ENCODE measurements at places on chromosomes 2 and 18.

GRCh38 chr18:31204166-31204565 is 41.5 kb upstream of the DSC1 start:
- H3K4me1 ChIP-seq = no peaks in the 10 kb centered on the region
- H3K27me3 ChIP-seq = no peaks in the 10 kb centered on the region
- DNase-seq = no peak
- no peaks in the 10 kb centered on the region for H3K36me3 ChIP-seq
- H3K27ac ChIP-seq = no peak overlapping the region
- no peak overlapping the region for H3K4me3 ChIP-seq

- H3K27me3 ChIP-seq = no peaks in the 10 kb centered on the region
- no peak overlapping the region for H3K4me3 ChIP-seq
- H3K36me3 ChIP-seq = no peaks in the 10 kb centered on the region
- DNase-seq = no peak
Observed at GRCh38 chr18:10148189-10148929, 234.5 kb downstream of the VAPA start.

DNA sequence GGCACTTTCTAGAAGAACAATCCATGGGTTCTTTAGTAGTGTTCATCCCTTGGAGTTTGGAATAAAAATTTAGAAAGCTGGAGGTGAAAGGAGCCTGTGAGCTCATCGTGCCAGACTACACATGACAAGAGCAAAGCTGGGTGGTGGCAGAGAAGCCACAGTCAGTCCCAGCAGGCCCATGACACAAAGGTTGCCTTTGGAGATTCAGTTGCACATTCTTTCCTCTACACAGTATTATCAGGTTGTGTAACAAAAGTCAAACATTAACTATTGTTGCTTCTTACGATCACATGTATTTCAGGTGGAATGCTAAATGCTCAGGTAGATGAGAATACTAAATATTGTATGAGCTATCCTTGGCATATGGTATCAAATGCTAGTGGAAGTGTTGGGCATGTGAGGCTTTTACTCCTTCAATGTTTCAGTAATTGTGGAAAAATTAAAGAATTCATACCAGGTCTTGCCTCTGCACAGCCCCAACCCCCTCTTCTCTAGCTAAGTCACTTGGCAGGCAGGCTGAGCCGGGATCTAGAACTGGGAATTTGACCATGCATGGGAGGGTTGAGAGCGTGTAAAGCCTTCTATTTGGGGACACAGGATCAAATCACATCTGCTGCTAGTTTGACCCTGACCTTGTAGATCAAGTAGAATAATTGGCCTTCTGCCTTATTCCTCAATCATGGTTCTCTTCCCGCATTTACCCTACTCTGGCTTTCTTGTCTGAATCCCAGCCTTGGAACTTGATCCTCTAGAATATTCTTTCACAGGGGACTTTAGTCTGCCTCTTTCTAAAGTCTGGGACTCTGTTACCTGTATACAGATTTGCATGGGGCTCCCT is 230.9 kb downstream of the GCA start:
- H3K36me3 ChIP-seq = no peaks in the 10 kb centered on the region
- no peak overlapping the region for H3K4me3 ChIP-seq
- H3K4me1 ChIP-seq = no peaks in the 10 kb centered on the region
- H3K27me3 ChIP-seq = no peaks in the 10 kb centered on the region

DNA sequence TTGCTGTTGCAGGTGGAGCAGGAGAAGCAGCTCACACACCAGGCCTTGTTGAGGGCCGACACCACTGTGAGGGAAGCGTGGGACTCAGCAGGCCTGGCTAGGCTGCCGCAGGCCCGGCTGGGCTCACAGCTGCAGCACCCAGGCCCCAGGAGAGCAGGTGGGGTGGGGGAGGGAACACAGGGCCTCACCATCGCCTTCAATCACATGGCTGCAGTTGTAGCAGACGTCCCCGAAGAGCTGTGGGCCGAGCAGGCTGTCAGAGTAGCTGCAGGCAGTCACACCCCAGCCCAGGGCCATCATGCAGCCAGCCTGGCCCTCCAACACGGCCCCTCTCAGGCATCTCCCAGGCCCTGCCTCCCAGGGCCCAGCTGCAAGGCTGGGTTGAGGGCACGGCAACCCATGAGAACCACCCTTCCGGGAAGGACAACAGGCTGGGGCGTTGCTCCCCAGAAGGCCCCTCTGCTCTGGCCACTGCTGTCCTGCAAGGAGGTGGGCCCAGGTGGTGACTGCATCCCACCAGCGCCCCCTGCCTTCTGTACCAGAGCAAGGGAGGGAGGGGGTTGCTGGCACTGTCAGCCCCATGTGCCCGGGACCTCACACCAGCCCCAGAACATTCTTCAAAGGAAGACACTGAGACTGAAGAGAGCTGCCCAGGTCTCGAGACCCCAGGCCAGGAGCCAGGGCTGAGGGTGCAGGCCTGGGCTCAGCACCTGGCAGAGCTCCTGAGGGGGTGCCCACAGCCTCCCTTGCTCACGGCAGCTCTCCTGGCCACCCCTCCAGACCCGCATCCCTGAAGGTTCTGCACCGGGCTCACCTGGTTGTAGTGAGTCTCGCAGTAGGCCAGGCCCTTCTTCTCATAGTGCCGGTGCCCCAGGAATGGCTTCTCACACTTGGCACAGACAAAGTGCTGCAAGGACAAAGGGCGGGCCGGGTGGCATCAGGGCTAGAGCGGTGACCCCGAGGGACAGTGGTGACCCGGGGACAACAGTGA is 5.6 kb upstream of the GPR17 start:
- no peaks in the 10 kb centered on the region for H3K27me3 ChIP-seq
- peak overlapping the region; percentile 87 for H3K27ac ChIP-seq
- no peak for DNase-seq

- H3K27me3 ChIP-seq = no peaks in the 10 kb centered on the region
- no peaks in the 10 kb centered on the region for H3K4me1 ChIP-seq
- H3K4me3 ChIP-seq = no peak overlapping the region
- H3K27ac ChIP-seq = no peak overlapping the region
Observed at GRCh38 chr2:152067823-152068222, 31.0 kb downstream of the CACNB4 start.

All from ascending aorta (tissue), 2 donors.